ENCODE measurements at places on chromosomes 7 and 10.

- no peak for DNase-seq
Measured at GRCh38 chr7:7861211-7861633, 107.4 kb upstream of the GLCCI1 start.

- DNase-seq, result no peak
Measured at GRCh38 chr10:13115832-13116803, 16.2 kb downstream of the OPTN start.

DNA sequence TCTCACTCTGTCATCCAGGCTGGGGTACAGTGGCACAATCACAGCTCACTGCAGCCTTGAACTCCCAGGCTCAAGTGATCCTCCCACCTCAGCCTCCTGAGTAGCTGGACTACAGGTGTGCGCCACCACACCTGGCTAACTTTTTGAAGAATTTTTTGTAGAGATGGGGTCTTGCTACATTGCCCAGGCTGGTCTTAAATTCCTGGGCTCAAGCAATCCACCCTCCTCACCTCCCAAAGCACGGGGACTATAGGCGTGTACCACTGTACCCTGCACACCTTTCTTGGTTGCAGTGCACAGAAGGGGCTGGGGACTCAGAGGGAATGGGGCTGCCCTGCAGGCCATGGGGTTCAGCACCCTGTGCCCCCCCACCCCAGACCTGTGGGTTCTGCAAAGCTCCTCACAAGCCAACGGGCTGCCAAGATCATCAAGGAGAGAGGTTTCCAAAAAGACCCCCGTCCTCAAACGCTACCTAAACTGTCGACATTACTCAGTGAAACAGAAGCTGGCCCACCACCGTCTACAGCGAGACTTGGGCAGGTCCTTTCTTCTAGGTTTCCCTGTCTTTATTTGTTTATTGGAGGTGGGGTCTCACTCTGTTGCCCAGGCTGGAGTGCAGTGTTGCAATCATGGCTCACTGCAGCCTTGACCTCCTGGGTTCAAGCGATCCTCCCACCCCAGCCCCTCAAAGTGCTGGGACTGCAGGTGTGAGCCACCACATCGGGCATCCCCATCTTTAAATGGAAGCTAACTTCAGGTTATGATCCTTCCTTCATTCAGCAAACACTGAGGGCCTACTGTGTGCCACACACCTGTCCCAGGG lies 26.6 kb upstream of the ELFN1 start:
- DNase-seq, result no peak

DNA sequence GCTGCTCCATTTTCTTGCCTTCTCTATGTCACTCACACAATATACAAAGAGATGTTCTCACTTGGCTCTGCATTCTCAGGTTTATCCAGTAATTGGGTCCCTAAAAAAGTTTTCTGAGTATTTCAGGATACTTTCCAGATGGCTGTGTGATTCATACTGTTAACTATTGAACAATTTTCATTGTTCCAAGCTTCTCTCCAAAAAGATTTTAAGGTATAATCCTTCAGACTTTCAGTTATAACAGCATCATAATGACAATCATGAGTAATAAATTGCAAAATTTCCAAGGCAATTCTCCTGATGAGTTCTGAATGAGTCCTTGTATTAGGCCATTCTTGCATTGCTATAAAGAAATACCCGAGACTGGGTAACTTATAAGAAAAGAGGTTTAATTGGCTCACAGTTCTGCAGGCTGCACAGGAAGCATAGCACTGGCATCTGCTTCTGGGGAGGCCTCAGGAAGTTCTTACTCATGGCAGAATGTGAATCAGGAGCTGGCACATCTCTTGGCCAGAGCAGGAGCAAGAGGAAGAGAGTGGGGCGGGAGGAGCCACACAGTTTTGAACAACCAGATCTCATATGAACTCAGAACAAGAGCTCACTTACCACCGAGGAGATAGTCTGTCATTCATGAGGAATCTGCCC lies 148.1 kb downstream of the SLC16A9 start:
- DNase-seq, result no peak

All from fibroblast of skin of left quadriceps (primary cell).